ENCODE measurements at places on chromosomes 6 and 20. TPM values are rescaled to one million over a fixed set of nuclear protein-coding genes. Genes with fewer than 3 reads are reported as not detected.
A peak's percentile ranks its signal among the peaks of the same experiment; 100 is the strongest.

DNA sequence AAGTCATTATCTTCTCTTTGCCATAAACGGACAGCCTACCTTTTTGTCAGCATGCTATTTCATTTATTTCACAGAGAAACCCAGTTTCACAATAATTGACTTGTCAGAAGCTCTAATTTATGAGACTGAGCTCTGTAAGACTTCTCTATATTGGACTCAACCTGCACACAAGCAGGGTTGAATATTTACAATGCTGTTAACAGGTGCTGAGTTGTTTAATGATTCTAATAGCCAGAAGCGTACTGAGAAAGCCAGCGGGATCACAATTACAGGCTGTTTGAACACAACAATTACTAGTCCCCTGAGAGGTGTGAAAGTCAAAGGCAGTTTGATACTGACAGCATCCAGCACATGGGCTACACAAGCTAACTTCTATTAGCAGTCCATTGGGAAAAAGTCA, 128.2 kb upstream of the SIM1 start:
- no peak for DNase-seq

DNA sequence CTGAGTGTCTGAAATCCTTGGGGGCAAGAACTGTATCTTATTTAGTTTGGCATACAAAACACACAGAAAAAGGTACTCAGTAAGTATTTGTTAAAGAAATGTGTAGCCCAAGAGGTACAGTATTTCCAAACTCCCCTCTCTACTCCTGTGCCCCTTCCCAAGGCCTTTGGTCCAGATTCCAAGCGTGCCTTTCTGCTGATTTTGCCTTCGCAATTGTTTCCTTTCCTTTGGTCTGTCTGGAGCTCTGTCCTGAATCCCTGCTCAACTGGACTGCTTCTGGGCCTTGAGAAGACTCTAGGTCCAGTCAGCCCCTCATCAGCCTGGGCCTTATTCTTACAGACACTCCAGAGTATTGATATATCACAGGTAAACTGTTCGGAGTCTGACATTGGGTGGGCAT, 122.2 kb upstream of the SYNCRIP start:
- DNase-seq: peak; percentile 4

DNA sequence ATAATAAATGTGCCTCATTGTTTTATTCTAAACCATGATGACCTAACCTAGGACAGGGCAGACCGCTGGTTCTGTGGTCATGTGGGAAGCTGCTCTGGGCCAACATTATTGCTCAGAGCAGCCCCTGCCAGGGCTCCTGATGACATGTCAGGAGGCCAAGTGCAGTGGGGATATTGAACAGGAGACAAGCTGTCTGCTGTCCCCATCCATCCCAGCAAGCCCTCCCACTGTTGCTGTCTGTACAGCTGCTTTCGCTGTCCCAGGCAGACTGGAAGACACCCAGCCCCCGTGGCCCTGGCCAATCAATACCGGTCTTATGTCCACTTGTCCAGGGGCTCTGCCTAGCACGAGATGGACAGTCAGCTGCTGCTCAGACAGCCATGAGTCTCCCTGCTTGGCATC, 43.2 kb upstream of the FNDC1 start:
- no peak for DNase-seq

- DNase-seq: no peak
These were observed 50.9 kb upstream of the KIF16B start for GRCh38 chr20:16624106-16624505.

DNA sequence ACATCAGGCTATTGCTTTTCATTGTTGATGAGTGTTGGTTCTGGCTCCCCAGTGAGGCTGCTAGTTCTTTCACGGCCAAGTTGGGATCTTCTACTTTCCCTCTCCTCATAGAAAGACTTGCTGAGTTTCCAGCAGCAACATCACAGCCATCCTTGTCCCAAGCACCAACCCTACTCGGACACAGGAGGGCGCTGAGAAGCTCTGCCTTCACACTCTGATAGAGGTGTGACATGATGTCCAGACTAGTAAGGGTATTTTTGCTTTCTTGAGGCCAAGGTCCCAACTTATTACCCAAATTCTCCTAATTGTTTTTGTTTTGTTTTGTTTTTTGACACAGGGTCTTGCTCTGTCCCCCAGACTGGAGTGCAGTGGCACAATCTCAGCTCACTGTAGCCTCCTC, 3.0 kb upstream of the GCM1 start:
- DNase-seq: no peak

DNA sequence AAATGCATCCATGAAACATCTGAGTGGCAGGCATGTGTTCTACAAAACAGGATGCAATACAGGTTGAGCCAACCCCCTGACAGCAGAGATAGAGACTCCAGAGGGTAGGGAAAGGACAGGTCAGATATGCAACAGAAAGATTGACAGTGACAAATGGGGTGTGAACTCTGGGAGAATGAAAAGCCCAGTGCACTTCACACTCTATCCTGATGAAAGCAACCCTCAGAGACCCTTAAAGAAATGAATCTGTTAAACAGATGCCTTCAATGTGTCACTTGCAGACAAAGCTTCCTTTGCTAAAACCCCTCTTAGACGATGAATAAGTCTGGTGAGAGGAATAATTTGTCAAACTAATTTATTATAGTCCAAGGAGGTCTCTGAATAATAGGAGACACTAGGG, 89.9 kb downstream of the RFPL4B start:
- no peak for DNase-seq

DNA sequence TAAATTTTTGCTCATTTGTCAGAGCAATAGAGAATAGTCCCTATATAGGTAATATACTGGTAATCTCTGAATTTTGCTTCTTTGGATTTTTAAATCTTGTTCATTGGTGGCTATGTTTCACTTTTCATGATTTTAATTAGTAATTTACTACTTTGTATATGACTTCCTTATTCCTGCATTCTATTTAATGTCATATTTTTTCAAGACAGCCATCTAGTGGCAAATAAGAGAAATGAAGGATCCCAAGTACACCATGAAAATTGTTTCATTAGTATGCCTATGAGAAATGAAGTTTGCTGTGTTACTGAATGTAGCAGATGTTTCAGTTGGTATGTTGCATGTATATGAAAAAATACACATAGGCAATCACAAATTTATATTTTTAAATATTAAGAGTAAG, 82.4 kb downstream of the ZNF292 start:
- DNase-seq: peak; percentile 45

- DNase-seq: no peak
These were observed 38.4 kb downstream of the TMEM242 start for GRCh38 chr6:157284738-157285421.

DNA sequence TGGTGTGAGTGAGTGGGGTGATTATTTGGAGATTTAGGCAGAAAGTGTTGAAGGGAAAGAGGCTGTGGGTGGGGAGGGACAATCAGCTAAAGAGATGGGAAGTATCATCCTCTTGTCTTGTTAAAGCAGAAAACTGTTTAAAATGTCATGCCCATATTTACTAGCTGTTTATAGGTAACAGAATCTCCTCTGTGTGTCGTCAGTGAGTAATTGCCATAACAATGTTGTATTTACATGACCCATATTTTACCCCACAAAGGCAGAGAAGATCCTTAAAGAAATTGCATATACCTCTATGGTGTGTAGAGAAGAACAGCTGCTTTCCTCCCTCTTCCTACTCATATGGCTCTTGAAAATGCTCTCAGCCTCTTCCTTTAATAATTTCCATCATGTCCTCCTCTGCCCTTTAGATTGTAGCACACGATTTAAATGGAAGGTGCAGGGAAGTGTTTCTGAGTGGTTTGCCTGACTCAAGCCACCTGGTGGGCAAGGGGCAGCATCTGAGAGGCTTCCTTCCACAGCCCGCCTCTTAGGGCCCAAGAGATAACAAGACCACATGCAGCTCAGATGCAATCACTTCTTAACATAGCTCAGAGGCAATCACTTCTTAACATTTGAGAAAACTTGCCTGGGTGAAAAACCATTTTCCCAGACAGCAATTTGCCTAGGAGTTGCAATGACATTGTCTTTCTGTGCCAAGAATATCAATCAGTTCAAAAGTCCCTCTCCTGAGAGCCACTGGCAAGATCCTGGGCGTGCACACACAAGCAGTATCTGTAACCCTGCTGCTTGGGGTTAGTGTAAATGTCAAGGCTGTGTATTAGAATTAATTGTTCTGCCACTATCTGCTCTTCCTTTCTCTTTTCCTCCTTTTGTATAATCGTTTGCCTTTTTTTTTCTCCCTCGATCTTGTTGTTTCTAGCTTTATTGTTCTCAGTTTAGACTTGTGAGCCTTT, 44.1 kb upstream of the EDN1 start:
- peak; percentile 39 for DNase-seq

- DNase-seq: no peak
These were observed 169.5 kb downstream of the VEGFA start for GRCh38 chr6:43939281-43940070.

DNA sequence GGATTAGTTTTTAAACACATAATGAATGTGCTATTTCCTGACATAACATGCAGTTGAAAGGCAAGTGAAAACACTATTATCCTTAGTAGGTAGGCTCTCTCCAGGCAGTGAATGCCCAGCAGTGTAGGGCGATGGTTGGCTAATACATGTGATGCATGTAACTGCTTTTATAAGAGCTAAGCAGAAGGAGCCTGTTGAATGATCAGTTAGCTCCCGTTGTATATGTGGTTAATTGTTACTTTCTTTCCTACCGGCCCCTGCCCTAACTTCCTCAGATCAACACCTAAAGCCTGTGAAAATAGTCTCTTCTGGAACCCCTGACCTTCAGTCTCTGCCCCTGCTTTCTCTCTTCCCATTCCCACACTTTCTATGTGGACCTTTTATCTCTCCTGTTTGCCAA, 10.5 kb downstream of the SOX4 start:
- no peak for DNase-seq

- no peak for DNase-seq
These were observed 37.9 kb downstream of the PREX1 start for GRCh38 chr20:48789781-48790472.

- DNase-seq: no peak
These were observed 470.4 kb downstream of the CDH26 start for GRCh38 chr20:60428651-60429050.

GRCh38 chr6:144776031-144776819, 491.1 kb downstream of the UTRN start:
- DNase-seq: no peak

GRCh38 chr20:20525756-20526155, 157.9 kb downstream of the INSM1 start:
- DNase-seq: no peak

DNA sequence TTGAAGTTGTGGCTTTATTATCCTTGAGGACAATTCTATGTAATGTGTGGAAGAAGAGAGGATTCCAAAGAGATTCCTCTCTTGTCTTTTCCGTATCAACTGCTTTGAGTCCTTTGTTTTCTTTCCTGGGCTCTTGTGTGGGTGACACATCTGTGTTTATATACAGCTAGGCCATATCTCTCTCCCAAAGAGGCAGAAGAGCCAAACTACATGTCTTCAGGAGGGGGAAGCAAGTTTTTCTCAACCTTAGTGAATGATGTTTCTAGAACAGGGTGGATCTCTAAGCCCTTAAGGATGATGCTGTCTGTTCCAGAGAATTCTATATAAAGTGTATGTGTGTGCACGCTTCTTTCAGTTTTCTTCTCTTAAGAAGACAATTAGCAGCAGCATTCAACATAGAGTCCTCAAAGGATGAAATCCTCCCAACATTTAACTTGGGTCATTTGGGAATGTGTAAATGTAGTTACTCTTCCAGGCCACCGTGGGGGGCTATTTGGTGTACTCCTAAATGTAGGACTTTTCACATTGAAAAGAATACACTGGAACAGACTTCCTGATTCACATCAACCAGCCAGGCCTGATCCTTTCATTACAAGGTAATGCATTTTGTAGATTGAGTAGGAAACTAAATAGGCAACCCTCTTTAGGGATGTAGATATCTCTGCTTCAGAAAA, 92.8 kb upstream of the EEF1E1 start:
- no peak for DNase-seq

DNA sequence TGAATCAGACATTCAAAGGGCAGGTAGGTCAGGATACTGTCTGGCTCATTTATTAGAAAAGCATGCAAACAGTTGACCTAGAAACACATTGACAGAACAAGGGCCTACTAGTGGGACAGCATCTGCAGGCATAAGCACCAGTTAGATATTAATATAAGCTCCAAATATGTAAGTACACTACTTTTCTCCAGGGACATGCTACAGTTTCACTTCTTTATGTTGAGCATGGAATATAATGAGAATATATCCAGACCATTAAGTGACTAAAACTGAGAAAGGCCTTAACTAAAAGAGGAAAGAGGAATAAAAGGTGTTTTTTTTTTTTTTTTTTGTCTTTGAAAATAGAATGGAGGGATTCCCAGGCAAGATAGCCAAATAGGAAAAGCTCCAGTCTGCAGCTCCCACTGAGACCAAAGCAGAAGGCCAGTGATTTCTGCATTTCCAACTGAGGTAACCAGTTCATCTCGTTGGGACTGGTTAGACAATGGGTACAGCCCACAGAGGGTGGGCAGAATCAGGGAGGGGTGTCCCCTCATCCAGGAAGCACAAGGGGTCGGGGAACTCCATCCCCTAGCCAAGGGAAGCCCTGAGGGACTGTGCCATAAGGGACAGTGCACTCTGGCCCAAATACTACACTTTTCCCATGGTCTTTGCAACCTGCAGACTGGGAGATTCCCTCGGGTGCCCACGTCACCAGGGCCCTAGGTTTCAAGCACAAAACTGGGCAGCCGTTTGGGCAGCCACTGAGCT, 251.6 kb downstream of the PHF3 start:
- no peak for DNase-seq

- DNase-seq: no peak
These were observed 32.0 kb downstream of the CCDC167 start for GRCh38 chr6:37467718-37468117.

DNA sequence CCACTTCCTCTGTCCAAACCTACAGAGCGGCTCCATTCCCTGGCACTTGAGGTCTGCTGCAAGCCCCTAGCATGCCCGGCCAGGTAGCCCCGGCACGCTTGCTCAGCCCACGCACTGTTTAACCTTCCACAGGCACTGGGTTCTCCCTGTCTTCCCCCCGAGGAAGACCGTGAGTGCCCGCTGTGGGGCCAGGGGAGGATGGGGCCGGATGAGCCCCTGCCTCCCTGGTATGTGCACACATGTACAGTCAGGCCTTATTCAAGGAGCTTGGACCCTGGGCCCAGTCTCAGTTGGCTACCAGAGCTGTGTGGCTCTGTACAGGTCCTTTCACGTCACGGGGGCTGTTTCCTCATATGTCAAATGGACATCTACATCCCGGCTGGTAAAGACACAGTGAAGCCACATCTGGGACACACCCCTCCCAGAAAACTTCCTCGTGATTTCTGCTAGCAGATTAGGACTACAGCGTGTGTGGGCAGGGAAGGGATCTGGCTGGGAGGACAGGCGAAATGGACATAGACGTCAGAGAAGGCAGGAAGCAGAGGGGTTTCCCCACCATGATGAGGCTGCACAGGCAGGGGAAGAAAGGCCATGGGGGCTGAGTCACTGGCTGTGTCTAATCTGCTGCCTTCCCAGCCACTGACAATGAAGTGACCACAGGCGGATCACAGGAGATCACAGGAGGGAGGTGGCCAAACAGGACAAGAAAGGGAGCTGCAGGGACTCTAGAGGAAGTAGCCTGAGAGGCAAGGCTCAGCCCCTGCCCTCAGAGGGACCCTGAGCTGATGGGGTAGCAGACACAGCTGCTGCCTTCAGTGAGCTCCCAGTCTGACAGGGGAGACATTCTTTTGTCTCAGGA, 62.9 kb downstream of the MRPL14 start:
- DNase-seq: peak; percentile 100

The OGFR gene
- 22.4 TPM for total RNA-seq

The CRISP2 gene
- total RNA-seq: not detected

The TRIM31 gene
- total RNA-seq: not detected

The HIVEP2 gene
- total RNA-seq: 11.1 TPM

The TNF gene
- not detected for total RNA-seq

The CD40 gene
- total RNA-seq: 0.28 TPM

The PLA2G7 gene
- not detected for total RNA-seq

The RAET1G gene
- total RNA-seq: 2.2 TPM

All from IMR-90 (cell line).